ENCODE measurements at places on chromosomes 2 and 18. TPM values are rescaled to one million over a fixed set of nuclear protein-coding genes. Genes with fewer than 3 reads are reported as not detected.

GRCh38 chr2:161102770-161103450 is 57.3 kb upstream of the TANK start:
- no peak overlapping the region for H3K27ac ChIP-seq
- no peaks in the 10 kb centered on the region for H3K4me1 ChIP-seq
- H3K36me3 ChIP-seq: no peaks in the 10 kb centered on the region
- H3K27me3 ChIP-seq: no peaks in the 10 kb centered on the region

GRCh38 chr18:70672581-70672980 is 383.7 kb downstream of the SOCS6 start:
- H3K4me1 ChIP-seq: no peaks in the 10 kb centered on the region
- no peaks in the 10 kb centered on the region for H3K27me3 ChIP-seq
- H3K27ac ChIP-seq: no peak overlapping the region
- no peak for DNase-seq

GRCh38 chr18:857986-858385 is 45.9 kb upstream of the YES1 start:
- no peak overlapping the region for H3K4me3 ChIP-seq
- H3K27me3 ChIP-seq: no peaks in the 10 kb centered on the region
- DNase-seq: peak; percentile 55
- H3K27ac ChIP-seq: no peak overlapping the region
- no peaks in the 10 kb centered on the region for H3K36me3 ChIP-seq

Gene BUB1
- 9.0 TPM for total RNA-seq

- no peak overlapping the region for H3K27ac ChIP-seq
- H3K36me3 ChIP-seq: no peaks in the 10 kb centered on the region
- DNase-seq: no peak
- H3K27me3 ChIP-seq: peaks cover 20% of the 10 kb centered on the region
- peaks cover 16% of the 10 kb centered on the region for H3K4me1 ChIP-seq
These were observed 2.5 kb downstream of the GALNT3 start for GRCh38 chr2:165791421-165792103.

DNA sequence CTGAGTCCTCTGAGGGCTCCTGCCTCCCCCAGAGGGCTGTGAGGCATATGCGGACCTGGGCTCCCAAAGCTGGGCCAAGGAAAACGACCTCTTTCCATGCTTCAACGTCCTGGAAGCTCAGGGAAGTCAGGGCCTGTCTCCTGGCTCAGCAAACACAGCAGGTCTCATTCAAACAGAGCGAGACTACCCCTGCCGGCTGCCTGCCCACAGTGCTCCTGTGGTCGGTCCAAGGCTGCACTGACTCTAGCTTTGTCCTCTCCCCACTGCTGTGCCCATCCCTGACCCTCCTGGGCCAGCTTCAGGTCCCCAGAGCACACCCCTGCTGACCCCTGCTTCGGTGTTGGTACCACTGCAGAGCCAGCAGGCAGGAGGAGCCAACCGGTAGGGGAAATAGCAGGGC is 79.6 kb downstream of the PDCL3 start:
- DNase-seq: no peak
- H3K36me3 ChIP-seq: no peaks in the 10 kb centered on the region
- peaks cover 9% of the 10 kb centered on the region for H3K4me1 ChIP-seq
- no peak overlapping the region for H3K4me3 ChIP-seq

GRCh38 chr2:178295906-178296305 is 101.6 kb downstream of the OSBPL6 start:
- no peaks in the 10 kb centered on the region for H3K27me3 ChIP-seq
- no peaks in the 10 kb centered on the region for H3K4me1 ChIP-seq
- no peak overlapping the region for H3K4me3 ChIP-seq

Measured in muscle of leg (tissue), 16 donors.